ENCODE measurements at places on chromosomes 3 and 15.

DNA sequence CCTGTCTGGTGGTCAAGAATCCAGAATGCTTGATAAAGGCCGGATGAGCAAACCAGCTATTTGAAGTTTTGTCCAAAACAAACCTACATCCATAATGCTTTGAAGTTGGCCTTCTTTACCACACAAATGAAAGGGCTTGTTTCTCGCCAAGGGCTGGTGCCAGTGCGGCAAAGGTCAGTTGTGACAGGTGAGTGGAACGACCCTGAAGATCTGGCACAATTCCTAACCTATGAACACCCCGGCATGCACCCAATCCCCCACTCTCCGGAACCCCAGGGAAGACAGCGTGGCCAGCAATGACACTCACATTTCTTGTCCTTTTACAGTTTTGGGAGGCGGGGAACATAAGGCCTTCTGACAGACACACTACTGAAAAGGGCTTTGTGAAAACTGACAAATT lies 90.6 kb downstream of the ATP10A start:
- no peak for DNase-seq

DNA sequence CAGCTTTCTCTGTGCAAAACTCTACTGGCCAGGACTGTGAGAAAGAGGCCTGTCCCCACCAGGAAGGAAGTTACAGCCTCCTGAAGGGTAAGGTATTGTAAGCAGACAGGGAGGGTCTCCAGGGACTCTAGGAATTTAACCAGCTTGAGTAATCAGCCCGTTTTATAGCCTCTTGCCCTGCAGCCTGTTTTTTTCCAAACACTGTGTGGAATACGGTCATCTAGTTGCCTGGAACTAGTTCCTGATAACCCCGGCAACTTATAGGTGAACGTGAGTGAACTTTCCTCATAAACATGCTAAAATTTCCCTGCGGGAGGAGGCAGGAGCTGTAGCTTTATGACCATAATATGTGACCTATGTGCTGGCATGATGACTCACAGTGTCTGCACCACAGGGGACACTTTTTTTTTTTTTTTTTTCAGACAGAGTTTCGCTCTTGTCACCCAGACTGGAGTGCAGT lies 60.1 kb upstream of the DAZL start:
- no peak for DNase-seq

DNA sequence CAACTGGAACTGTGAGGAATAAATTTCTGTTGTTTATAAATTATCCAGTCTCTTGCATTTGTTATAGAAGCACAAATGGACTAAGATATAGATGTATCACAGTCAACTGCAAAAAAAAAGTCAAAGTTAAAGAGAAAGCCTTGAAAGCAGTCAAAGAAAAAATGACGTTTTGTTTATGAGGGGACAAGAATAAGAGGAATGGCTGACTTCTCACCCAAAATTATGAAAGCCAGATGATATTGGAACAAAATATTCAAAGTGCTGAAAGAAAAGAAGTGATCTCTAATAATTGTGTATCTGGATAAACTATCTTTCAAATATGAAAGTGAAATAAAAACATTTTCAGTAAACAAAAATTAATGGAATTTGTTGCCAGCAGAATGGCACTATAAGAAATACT lies 171.8 kb upstream of the IGF1R start:
- no peak for DNase-seq

DNA sequence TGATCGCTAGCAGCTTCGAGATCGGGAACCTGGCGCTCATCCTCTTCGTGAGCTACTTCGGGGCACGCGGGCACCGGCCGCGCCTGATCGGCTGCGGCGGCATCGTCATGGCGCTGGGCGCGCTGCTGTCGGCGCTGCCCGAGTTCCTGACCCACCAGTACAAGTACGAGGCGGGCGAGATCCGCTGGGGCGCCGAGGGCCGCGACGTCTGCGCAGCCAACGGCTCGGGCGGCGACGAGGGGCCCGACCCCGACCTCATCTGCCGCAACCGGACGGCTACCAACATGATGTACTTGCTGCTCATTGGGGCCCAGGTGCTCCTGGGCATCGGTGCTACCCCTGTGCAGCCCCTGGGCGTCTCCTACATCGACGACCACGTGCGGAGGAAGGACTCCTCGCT lies 62.5 kb downstream of the SLCO3A1 start:
- DNase-seq: no peak

GRCh38 chr15:88077296-88078020 lies 179.1 kb downstream of the NTRK3 start:
- no peak for DNase-seq

- DNase-seq: no peak
Observed at GRCh38 chr3:20215636-20216035, 29.6 kb upstream of the SGO1 start.

DNA sequence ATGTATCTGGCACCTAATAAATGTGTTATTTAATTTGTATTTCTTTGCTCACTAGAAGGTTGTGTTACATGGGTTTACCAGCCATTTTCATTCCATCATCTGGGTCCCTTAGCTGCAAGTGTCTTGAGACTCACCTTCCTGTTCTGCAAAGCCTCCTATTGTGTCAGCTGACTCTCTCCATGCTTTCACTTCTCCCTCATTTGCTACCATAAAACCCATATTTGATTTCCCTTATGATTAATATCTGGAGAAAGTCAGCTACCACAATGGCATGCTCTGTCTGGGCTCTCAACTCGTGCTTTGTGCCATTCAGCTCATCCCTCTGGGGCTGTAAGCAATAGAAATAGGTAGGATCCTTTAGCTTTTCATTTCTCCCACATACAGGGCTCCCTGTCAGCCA lies 79.5 kb upstream of the EIF1B start:
- no peak for DNase-seq

- DNase-seq: no peak
Observed at GRCh38 chr3:185825639-185826481, 1.0 kb upstream of the IGF2BP2 start.

All from stimulated activated CD4-positive, alpha-beta T cell treated with anti-CD3 and anti-CD28 coated beads, TNF-alpha, amount 100 ng/mL, for 24 hours (primary cell).